ENCODE measurements at places on chromosomes 16 and 17.

- no peak for DNase-seq
Measured at GRCh38 chr17:56545106-56545505, 48.4 kb upstream of the NOG start.

DNA sequence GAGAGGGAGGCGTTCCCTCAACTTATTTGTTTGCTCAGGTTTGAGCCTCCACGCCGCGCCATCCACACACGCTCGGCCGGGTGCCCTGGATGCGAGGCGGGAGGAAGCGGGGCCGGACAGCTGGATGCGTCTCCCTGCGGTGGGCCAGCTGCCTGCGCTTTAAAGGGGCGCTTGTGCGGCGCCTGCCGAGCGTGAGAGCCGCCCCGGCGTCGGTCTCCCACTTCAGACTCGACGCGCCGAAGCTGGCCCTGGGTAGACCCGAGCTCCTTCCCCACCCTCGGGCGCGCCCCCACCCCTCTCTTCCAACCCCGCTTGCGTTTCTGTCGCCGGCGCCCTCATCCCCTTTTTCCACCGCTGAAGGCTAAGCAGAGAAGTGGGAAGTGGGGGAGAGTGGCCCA lies 527 bp upstream of the CHAD start:
- DNase-seq: no peak

GRCh38 chr17:63945784-63946439 lies 13.8 kb upstream of the CD79B start:
- no peak for DNase-seq

GRCh38 chr16:20948444-20948843 lies 47.9 kb downstream of the LYRM1 start:
- DNase-seq: no peak

GRCh38 chr16:47142821-47143676 lies 696 bp downstream of the NETO2 start:
- no peak for DNase-seq

DNA sequence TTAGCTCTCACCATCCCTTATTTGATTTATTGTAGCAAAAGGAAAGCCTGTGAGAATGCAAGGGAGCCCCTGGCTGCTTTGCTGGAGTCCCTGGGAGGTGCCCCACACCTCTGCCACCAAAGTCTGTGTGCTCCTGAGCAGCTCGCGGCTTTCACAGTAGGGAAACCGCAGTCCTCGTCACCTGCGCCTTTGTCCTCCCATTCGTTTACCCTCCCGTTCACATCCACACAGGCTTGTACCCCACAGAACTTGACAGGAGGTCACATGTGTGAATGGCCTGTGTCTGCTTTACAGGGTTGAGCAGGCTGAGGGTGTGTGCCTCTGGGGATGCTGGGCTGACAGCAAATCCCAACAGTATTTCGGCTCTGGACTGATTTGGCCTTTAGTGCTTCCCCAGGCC lies 152.5 kb downstream of the LGALS9B start:
- no peak for DNase-seq

DNA sequence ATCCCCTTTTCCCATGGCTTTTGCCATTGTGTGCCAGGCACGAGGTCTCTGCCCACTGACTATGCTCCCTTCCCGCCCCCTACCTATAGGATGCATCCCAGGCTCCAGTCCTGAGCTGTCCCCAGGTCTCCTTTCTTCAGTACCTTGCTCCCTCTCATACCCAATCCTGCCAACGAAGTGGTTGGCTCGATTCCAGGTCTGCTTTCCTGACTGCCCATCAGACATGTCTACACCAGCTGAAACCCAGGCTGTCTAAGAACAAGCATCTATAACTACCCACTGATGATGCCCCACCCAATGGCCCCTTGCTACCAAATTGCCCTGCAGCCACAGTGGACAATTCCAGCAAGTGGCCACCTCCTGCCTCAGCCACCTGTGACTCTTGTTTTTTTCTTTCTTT lies 479.1 kb downstream of the SOX9 start:
- no peak for DNase-seq

DNA sequence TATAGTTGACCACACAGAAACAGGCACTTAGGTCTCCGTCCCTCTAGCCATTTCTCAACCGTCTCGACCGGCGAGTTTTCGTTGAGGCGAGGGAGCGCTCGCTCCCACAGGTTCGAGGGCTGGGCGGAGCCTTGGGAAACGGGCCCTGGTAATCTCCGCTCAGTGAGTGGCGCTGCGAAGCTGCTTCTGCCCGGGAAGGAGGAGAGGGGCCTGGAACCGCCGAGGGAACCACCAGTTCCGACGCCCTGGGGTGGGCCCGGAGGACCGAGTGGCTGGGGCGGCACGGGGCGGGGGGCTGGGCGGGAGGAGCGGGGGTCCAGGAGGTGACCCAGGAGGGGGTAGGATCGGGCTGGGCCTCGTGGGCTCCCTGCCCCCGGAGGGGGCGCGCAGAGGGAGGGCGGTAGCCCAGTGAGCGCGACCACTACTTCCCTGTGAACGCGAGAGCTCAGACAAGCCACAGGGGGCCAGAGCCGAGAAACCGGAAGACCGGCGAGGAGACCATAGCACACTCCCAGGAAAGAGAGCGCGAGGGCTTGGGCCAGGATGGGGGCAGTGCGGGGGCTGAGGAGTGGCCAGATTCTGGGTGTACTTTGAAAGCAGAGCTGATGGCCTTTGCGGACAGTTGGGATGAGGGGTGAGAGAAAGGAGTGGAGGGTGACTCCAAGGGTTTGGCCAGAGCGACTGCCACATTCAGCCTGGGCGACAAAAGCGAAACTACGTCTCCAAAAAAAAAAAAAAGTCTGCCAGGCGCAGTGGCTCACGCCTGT lies 29.9 kb upstream of the ARL4D start:
- no peak for DNase-seq

GRCh38 chr17:66337268-66337667 lies 34.9 kb downstream of the PRKCA start:
- no peak for DNase-seq

DNA sequence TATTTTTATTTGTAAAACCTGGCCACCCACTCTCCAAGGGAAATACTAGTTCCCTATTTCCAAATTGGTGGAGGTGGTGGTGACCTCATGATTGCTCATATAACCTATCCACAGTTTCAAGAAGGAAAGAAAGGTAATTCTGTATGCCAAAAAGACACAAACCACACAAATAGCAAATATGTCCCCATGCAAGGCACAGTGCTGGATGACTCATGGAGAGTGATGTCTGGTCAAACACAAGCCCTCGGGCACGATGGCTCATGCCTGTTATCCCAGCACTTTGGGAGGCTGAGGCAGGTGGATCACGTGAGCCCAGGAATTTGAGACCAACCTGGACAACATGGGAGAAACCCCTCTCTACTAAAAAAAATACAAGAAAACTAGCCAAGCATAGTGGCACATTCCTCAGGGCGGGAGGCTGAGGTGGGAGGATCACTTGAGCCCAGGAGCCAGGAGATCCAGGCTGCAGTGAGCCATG lies 64.2 kb downstream of the GNA13 start:
- no peak for DNase-seq

- DNase-seq: no peak
Measured at GRCh38 chr17:38873640-38874380, 4.0 kb downstream of the LASP1 start.

GRCh38 chr17:2253768-2254406 lies 49.7 kb downstream of the SMG6 start:
- DNase-seq: no peak

- no peak for DNase-seq
Measured at GRCh38 chr16:2039274-2040031, 8.2 kb downstream of the NTHL1 start.

DNA sequence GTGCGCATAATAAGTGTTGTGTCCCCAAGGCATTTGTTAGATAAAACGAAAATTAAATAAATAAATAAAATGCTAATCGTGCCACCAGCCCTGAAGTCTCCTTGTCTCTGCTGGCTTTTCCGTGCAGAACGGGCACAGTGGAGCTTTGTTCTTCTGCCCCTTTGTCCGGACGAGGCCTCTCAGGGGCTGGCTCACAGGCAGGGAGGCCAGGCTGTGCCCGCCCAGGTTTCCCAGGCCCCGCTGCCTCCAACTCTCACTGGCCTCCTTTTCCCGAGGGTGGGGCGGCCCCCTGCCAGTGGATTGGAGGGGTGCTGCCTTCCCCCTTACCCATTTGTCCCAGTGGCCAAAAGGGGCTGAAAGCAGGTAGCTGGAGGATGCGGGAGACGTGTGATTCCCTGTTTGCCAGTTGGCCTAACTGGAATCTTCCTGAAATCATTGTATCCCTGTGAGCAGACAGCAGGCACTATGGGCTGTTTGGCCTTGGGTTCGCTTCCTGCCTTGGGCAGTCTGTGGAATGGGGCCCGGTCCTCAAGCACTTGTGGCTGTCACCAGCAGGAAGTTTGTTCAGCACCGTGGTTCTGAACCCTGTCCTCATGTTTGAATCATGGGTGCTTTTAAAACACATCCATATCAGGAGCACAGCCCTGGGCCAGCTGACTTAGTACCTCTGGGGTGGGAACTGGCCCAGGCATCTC lies 64.4 kb downstream of the KSR1 start:
- no peak for DNase-seq

- no peak for DNase-seq
Measured at GRCh38 chr16:68086336-68086841, 1.2 kb downstream of the NFATC3 start.

DNA sequence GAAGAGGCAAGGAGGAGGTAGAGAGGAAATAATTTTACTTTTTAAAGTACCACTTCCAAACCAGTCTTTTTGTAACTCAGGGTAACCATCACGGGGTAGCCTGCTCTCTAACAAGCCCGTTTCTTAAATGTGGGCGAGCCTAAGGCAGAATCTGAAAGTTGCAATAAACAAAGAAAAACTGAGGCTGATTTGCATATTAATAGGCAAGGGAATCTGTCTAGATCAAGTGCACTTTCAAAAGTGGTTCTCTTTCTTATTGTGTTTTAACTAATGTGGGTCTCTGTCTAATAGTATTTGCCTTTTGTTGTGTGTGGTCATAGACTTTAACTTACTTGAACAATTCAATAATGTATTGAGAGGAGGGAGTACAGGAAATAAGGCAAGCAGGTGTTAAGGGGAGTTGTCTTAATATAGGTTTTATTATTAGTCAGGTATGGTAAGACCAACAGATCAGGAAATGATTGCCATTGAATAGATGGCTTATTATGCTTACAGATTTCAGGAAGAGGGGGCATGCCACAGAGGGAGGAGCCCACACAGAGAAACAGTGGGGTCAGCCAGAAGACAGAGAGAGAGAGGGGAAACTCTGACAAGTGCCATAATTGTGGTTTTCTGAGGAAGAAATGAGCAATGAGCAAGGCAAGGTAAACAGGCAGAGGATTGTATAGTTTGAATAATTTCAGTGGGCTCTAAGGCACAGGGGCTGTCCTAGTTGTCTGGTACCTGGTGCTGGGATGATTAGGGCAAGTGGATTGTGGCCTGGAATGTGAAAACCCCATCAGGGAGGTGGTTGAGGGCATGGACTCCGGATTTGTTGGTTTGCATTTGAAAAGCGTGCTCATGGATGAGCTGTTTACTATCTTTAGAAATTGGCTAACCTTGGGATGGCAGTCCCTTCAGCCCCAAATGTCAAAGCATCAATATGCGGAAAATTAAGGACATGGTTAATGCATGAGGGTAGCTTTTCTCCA lies 237.2 kb downstream of the TOX3 start:
- no peak for DNase-seq

- no peak for DNase-seq
Measured at GRCh38 chr16:430904-431303, 5.5 kb downstream of the RAB11FIP3 start.

GRCh38 chr16:84259691-84260090 lies 19.9 kb upstream of the KCNG4 start:
- DNase-seq: no peak

DNA sequence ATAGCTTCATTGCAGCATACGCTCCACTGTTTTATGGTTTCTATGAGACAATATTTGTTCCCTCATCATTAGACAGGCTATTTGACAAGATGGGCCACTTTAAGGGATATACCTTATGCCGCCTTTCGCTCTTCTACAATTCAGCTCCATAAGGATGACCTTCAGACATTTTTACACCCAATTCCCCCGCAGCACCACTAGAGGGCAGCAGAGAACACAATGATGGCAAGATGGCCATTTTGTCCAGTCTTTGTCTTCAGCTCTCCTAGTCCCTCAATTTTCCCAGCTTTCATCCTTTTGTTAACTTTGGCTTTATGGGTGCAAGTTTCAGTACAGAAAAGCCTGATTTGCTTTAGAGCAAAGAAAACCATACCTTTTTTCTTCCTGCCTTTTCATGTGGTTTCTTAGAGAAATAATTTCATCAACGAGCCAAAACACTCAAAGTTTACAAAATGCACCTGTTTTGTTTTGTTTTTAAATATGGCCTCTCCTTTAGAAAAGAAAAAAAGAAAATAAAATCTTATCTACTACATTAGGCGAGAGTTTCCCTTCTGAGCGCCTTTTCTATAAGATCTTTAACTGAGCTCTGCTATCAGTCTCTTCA lies 355.3 kb downstream of the TOX3 start:
- DNase-seq: no peak

- no peak for DNase-seq
Measured at GRCh38 chr17:40124279-40125141, 2.7 kb downstream of the MSL1 start.

DNA sequence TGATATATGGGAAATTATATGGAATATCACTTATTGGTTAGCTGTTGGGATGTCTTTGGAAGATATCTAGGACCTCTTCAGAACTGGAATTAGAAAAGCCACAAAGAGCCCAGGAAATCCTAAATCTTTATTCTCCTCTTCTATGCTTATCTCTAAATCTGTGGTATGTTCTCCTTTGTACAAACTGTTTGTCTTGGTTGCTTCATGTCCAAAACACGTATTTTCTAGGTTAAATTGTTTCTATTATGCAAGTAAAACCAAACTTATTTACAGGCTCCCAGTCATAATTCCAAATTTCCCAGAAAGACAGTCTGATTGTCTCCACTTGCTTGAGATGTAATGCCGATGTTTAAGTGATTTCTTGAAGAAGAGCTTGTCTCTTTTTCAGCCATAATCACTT lies 650.9 kb downstream of the CDH11 start:
- DNase-seq: no peak

DNA sequence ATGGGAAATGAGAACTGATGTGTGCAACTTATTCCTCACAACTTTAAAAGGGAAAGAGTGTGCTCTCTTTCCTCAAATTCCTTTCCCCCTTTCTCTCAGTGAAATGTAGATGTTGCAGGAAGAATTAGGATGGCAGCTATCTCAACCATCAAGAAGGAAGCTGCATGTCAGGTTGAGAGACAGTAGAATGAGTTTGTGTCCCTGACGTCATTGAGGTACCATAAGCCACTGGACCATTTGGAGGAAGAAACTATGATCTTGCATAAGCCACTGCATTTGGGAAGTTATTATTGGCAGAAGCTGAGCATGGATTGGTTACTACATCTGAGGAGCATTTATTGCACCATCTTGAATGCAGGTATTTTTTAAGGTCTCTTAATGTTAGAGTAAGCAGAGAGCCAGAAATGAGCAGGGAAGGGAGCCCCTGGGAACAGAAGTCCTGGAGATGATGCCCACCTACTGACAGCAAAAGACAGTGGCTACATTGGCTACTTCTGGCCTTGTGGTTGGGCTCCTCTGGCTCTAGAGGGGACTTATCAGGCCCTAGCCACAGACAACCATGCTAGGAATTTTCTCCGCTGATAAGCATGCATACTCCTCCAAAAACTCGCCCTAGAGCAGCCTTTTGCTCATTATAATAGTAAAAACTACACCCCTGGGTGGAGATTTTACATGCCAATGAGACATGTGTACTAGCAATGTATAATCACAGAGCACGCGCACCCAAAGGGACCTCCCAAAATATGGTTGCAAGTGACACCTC lies 249.0 kb upstream of the SALL1 start:
- DNase-seq: no peak

Data from esophagus squamous epithelium (tissue), 5 donors.